Stimulated activated CD4-positive, alpha-beta T cell treated with anti-CD3 and anti-CD28 coated beads, Interleukin-15, amount 100 ng/mL, for 48 hours (primary cell): ENCODE measurements at places on chromosomes 2 and 18.

DNA sequence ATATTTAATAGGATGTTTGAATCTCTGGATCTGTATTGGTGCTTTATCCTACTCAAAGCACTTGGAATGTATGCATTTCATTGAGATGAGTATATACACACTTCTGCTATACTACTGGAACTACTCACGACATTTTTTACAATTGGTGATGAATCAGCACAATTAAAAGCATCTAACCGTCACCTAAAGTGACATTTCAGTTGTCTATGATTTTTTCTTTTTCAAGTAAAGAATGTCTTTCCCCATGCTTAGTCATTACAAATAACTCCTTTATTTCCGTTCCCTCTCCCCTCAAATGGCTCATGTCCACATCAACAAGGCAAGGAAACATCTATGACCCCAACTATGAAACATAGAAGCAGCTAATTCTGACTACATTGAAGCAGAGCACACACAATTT is 77.3 kb downstream of the CLIP4 start:
- DNase-seq: no peak

DNA sequence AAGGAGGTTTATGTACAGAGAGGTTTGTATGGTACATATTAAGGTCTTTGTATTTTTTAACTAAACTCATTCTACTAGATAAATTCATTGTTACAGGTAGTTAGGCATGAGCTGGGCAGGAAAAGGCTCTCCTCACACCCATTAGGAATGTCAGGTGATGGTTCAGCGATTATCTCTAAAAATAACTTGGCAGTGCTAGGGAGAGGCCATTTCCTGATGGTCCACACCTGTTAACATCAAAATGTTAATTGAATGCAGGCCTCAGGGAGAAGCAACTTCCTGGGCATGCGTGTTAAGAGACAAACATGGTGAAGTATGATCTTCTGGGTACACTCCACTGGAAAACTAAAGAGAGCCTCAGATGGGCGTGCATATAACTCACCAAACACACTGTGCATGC is 73.6 kb downstream of the ARL6IP6 start:
- no peak for DNase-seq

DNA sequence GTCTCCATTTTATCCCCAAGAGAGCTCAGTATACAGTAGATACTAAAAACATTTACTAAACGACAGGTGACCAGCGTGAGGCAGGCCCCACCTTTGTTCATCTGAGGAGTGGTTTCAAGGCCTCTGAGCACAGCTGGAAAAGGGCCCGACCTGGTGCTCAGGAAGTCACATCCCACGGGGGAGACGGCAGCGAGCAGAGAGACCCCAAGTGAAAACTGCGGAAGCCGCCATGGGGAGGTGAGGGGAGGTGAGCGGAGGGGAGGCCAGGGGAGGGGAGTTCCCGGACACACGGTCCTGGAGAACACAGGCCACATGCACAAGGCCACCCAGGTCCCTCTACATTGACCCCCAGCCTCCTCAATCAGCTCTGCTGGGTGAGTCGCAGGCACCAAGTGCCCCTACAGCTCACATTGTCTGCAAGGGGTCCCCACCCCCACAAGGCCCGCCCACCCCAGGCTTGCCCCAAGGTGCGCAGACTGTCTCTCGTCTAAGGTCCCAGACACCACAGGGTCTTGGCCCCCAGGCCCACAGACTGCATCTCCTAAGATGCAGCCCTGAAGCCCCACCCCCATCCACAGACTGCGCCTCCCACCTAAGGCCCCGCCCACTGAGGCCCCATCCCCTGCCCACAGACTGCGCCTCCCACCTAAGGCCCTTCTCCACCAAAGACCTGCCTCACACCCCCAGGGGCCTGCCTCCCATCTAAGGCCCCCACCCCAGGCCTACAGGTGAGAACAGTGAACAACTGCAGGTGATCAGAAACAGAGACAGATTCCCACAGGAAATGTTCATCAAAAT is 19.1 kb downstream of the PARD6G start:
- DNase-seq: no peak

- DNase-seq: no peak
Measured at GRCh38 chr2:22579341-22579740, 805.6 kb upstream of the KLHL29 start.

- DNase-seq: no peak
Measured at GRCh38 chr2:226483143-226483542, 316.5 kb downstream of the IRS1 start.

DNA sequence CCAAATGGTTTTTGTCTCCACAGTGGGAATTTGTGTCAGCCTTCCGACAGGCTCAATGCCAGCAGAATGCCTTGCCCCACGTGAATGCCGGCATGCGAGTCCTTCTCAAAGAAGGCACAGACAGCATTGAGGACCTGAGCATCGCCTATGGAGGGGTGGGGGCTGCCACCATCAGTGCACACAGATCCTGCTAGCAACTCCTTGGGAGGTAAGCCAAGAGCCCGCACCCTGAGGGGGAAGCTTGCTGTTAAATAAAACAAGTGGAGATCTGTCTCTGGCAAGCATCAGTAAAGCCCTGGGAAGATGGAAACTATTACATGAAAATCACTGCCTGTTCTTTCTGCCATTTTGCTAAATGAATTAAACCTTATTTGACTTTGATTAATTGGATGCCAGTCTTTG is 67.5 kb upstream of the BZW1 start:
- DNase-seq: no peak

DNA sequence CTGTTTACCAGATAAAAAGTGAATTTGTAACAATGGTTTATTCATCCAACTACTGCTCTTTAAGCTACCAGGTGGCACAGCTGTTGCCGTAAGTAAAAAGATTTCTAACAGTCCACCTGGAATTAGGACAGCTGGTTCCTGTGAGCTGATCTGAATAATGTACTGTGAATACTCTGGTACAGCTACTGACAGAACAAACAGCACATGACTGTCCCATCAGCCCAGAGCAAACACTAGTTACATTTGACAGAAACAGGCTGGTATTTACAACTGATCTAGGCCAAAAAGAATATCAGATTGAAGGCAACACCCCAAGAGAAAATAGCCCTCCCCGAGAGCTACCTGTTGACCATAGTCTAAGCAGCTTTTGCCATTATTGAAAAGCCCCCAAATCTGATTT is 840.4 kb downstream of the CPS1 start:
- no peak for DNase-seq

DNA sequence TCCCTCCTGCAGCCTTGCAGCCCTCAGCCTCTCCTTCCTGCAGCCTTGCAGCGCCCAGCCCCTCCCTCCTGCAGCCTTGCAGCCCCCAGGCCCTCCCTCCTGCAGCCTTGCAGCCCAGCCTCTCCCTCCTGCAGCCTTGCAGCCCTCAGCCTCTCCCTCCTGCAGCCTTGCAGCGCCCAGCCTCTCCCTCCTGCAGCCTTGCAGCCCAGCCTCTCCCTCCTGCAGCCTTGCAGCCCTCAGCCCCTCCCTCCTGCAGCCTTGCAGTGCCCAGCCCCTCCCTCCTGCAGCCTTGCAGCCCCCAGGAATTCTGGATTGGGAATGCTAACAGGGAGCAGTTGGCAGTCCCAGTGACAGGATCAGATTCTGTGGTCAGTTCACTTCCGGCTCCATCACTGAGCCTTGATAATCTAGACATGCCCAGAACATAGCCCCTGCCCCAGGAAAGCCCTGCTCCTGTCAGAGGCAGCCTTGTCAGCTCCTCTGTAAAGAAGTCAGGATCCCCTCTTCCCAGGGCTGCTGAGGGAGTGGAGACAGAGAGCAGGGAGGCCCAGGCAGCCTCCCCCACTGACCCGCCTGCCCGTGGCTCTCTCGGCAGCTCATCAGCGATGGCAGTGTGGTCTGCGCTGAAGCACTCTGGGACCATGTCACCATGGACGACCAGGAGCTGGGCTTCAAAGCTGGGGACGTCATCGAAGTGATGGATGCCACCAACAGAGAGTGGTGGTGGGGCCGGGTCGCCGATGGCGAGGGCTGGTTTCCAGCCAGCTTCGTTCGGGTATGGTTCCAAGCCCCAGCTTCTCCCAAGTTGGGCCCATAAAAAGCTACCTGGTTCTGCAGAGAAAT is 54.8 kb downstream of the FAM168B start:
- no peak for DNase-seq

- DNase-seq: no peak
Measured at GRCh38 chr2:915979-916378, 34.7 kb upstream of the SNTG2 start.

DNA sequence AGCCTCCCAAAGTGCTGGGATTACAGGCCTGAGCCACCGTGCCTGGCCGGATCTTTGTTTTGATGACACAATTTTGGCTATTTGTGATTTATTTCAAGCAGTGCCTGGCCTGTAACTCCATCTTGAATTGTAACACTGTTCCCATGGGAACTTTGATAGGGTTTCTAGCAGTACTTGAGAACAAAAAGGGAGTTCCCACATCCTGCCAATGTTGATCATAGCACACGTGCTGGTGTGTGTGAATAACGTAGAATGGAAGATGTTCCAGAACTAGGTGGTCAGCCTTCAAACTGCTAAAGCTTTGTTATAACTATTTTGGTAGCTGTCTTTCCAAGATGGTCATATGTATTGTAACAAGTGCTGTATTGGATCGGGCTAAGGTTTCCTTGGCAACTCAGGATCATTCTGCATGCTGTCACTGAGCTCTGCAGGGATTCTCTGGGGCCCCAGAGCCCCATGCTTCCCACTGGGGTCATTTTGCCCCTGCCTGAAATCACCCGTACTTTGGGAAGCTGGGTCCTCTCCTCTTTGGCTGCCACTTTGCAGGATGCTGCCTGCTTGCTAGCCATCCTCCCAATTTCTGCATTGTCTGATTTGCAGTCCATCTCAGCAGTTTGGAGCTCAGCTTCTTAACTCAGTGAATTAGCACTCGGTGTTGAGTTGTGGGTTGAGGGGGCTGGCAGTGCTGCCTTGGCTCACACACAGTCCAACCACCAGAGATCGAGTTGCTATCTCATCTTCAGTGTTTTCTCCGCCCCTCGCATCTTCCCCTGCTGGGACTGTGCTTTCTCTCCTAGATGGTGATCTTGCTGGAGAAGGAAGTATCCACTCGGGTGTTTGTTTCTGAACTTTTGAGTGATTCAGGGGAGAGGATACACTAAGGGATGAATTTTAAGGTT is 26.8 kb downstream of the SH3RF3 start:
- DNase-seq: no peak

- no peak for DNase-seq
Measured at GRCh38 chr18:68817584-68817983, 19.7 kb downstream of the CCDC102B start.

- DNase-seq: no peak
Measured at GRCh38 chr2:202436626-202437025, 60.5 kb downstream of the BMPR2 start.
